GM23248 (cell line): ENCODE measurements at places on chromosomes 12 and 14. TPM values are rescaled to one million over a fixed set of nuclear protein-coding genes. Genes with fewer than 3 reads are reported as not detected.

The KRT81 gene
- total RNA-seq = 0.11 TPM in 1 of 2 replicates, not detected in the other

- no peaks in the 10 kb centered on the region for H3K27me3 ChIP-seq
- DNase-seq = no peak
- no peaks in the 10 kb centered on the region for H3K36me3 ChIP-seq
- no peaks in the 10 kb centered on the region for H3K4me1 ChIP-seq
- no peak overlapping the region for H3K27ac ChIP-seq
Observed at GRCh38 chr12:31859232-31859977, 99.8 kb upstream of the RESF1 start.

- no peaks in the 10 kb centered on the region for H3K27me3 ChIP-seq
- no peak overlapping the region for H3K4me3 ChIP-seq
- no peak for DNase-seq
Observed at GRCh38 chr12:86681060-86681459, 424.9 kb upstream of the MGAT4C start.

GRCh38 chr12:58803908-58804307 is 116.4 kb downstream of the LRIG3 start:
- peak; percentile 85 for DNase-seq
- H3K27me3 ChIP-seq = no peaks in the 10 kb centered on the region
- H3K27ac ChIP-seq = peak overlapping the region; percentile 5; the same call in 1 of the 2 replicates
- no peaks in the 10 kb centered on the region for H3K36me3 ChIP-seq
- H3K4me3 ChIP-seq = no peak overlapping the region
- H3K4me1 ChIP-seq = peaks cover 12% of the 10 kb centered on the region; the same call in 1 of the 2 replicates

DNA sequence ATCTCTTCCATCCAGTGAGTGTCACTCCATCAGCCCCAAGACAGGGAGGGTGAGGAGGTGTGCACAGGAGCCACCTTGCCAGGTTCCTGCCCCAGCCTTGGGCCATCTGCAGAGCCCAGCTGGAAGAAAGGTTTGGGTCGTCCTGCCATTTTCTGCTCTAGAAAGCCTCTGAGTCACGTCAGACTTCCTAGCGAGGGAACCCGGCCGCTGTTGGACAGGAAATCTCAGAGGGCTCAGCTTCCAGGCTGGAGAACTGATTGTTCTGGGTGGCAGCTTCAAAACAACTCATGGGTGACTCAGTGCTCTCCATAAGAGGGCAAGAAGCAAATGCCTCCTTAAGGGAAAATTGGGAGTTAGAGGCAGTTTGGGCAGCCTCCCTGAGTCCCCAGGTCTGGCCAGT is 16.6 kb downstream of the HIP1R start:
- H3K27ac ChIP-seq = peak overlapping the region; percentile 60
- H3K4me3 ChIP-seq = 0 out of 2 replicates have a peak overlapping the region, but pooled peaks have one; percentile 31
- no peaks in the 10 kb centered on the region for H3K27me3 ChIP-seq
- peaks cover 15% of the 10 kb centered on the region for H3K4me1 ChIP-seq

DNA sequence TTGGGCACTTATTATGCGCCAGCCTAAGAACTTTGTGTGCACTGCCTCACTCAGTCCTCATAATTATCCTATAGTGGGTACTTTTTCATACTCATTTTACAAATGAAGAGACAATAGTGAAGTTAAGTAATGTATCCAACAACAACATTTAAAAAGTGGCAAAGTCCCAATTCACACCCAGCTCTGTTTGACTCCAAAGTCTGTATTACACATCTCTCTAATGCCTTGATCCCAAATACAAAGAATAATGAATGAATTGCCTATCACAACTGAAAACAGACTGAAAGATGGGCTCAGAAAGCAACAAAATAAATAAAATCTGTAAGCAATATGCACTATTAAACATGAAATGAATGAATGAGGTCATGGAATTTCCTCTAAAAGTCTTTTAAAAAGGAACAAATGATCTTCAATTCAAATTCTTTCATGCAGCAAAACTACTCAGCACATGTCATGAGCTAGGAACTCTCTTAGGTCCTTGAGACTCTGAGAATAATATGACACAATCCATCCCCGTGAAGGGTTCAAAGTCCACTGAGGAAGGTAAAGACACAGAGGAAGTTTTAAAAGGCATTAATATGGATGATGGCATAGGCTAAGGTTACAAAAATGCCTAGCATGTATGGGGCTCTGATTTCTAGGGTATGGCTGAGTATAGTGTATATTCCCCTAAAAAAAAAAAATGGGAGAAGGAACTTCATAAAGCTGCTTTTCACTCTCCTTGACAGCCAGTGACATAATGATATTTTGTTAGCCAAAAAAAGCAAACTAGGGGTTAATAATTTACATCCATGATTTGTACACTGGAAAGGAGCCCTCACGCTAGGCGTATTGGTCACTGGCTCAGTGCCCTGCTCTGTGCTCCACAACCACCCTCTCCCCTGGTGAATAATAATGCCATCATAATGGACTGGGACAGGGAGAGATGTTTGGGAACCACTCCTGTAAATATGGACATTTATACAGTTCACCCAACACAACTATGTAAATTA is 103.4 kb downstream of the SLC2A13 start:
- H3K27ac ChIP-seq = no peak overlapping the region
- no peaks in the 10 kb centered on the region for H3K4me1 ChIP-seq
- DNase-seq = peak; percentile 29

- H3K4me1 ChIP-seq = no peaks in the 10 kb centered on the region
- no peak overlapping the region for H3K27ac ChIP-seq
- no peaks in the 10 kb centered on the region for H3K36me3 ChIP-seq
Observed at GRCh38 chr12:92185052-92185451, 39.4 kb upstream of the BTG1 start.

GRCh38 chr12:31533470-31533869 is 57.5 kb downstream of the DENND5B start:
- H3K36me3 ChIP-seq = no peaks in the 10 kb centered on the region
- H3K4me3 ChIP-seq = no peak overlapping the region
- H3K27ac ChIP-seq = no peak overlapping the region
- no peaks in the 10 kb centered on the region for H3K27me3 ChIP-seq

DNA sequence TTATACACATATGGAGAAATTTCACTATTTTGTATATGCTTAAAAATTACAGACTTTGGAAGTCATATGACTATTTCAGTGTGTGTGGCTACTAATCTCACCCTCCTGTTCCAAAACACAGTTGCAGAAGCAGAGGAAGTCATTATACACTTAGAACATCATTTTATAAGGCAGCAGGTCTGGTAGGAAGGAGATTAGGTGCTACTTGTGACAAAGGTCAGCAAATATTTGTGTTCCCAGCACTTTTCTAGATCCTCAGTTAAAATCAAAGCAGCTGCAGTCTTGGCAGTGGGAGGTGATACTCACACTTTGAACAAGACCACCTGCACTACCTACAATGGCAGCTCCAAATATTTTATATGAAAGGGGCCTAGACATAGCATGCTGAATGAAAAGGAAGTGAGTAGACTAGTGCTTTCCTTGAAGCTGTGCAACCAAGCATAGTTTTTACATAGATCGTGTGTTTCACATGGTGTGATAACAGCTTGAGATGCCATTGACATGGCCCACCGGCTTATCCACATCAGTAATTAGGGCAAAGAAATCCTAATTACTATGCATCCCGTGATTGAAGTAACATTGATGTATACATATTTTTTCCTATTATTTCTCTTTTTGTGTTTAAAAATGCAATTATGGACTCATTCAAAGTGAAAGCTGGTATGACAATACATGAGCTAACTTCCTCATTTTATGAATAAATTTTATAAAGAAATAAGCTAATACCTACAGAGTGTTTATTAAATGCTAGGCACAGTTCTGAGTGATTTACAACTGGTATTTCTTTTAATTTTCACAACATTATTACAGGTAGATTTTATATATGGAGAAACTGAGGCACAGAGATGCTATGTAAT is 5.3 kb downstream of the GYS2 start:
- no peak for DNase-seq
- no peaks in the 10 kb centered on the region for H3K36me3 ChIP-seq
- H3K4me3 ChIP-seq = no peak overlapping the region
- H3K27me3 ChIP-seq = no peaks in the 10 kb centered on the region
- no peaks in the 10 kb centered on the region for H3K4me1 ChIP-seq

The SPX gene
- 0.63 and 1.2 TPM in 2 replicates for total RNA-seq

DNA sequence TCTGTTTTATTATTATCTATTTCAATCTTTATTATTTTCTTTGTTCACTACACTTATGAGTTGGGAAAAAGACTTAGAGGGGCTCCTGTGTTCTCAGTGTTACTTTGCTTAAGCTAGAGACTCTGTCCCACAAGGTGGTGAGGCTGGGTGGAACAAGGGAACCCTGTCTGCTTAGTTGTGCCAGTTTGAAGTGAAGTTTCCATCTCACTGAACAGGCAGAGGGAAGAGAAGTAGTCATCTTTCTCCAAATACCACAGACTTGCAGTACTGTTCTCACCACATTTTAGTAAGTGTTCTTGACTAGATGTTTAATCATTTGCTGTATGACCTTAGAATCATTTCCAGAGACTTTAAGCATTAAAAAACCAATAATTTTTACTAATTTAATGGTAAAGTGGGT is 195.7 kb upstream of the NEDD1 start:
- H3K27ac ChIP-seq = no peak overlapping the region
- no peaks in the 10 kb centered on the region for H3K36me3 ChIP-seq
- DNase-seq = no peak
- no peaks in the 10 kb centered on the region for H3K27me3 ChIP-seq

DNA sequence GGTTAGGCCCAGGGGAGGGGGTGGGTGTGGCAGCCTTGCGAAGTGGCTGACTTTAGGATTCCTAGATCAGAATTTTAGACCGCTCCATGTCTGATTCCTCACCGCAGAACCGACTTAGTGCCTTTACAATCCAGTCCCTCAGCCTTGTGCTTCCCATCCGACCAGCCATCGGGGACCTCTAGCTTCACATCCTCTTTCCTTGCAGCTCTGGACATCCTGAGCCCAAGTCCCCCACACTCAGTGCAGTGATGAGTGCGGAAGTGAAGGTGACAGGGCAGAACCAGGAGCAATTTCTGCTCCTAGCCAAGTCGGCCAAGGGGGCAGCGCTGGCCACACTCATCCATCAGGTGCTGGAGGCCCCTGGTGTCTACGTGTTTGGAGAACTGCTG is 557 bp downstream of the COPS7A start:
- H3K27me3 ChIP-seq = no peaks in the 10 kb centered on the region
- peak overlapping the region; percentile 82 for H3K27ac ChIP-seq
- peaks cover 9% of the 10 kb centered on the region; the same call in 1 of the 2 replicates for H3K36me3 ChIP-seq

DNA sequence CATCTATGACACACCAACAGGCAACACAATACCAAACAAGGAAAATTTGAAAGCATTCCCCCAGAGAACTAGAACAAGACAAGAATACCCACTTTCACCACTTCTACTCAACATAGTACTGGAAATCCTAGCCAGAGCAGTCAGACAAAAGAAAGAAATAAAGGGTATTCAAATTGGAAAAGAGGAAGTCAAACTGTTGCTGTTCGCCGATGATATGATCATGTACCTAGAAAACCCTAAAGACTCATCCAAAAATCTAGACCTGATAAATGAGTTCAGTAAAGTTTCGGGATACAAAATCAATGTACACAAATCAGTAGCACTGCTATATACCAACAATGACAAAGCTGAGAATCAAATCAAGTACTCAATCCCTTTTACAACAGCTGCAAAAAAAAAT is 8.1 kb upstream of the ATL1 start:
- H3K27ac ChIP-seq = no peak overlapping the region
- DNase-seq = no peak
- H3K4me3 ChIP-seq = no peak overlapping the region
- no peaks in the 10 kb centered on the region for H3K4me1 ChIP-seq
- no peaks in the 10 kb centered on the region for H3K36me3 ChIP-seq
- no peaks in the 10 kb centered on the region; the same call in 1 of the 2 replicates for H3K27me3 ChIP-seq

The CELA1 gene
- total RNA-seq = not detected in 2 replicates

- 0 out of 2 replicates have a peak, but pooled peaks cover 5% of the 10 kb centered on the region for H3K36me3 ChIP-seq
- H3K4me3 ChIP-seq = no peak overlapping the region
- no peaks in the 10 kb centered on the region for H3K27me3 ChIP-seq
- no peak overlapping the region for H3K27ac ChIP-seq
Observed at GRCh38 chr14:59374048-59374447, 91.1 kb downstream of the GPR135 start.

The TBX5 gene
- total RNA-seq = 23.9 and 30.0 TPM in 2 replicates

The FOXA1 gene
- not detected in 2 replicates for total RNA-seq

GRCh38 chr12:89288959-89289358 is 63.3 kb downstream of the DUSP6 start:
- H3K4me1 ChIP-seq = no peaks in the 10 kb centered on the region
- no peaks in the 10 kb centered on the region for H3K36me3 ChIP-seq
- no peak overlapping the region for H3K4me3 ChIP-seq
- peak; percentile 13 for DNase-seq
- no peak overlapping the region for H3K27ac ChIP-seq

DNA sequence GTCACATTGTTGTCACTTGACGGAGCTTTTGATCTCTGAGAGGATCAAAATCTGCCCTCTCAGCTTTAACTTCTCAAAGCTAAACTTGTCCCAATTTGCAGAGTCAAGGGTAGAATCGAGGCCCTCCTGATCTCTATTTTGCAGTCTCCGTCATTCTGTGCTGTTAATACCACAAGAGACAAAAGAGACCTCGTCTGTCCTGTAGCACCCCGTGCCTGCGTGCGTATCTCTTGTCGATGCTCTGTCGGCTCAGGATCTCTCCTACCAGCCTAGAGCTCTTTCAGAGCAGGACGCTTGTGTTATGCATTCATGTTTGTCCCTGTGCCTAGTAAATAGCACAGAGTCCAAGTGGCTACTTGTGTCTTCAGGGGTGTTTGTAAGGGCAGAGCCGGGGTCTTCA is 5.1 kb downstream of the EVL start:
- H3K4me3 ChIP-seq = no peak overlapping the region
- H3K4me1 ChIP-seq = peaks cover 6% of the 10 kb centered on the region; the same call in 1 of the 2 replicates
- H3K36me3 ChIP-seq = no peaks in the 10 kb centered on the region
- no peak for DNase-seq

DNA sequence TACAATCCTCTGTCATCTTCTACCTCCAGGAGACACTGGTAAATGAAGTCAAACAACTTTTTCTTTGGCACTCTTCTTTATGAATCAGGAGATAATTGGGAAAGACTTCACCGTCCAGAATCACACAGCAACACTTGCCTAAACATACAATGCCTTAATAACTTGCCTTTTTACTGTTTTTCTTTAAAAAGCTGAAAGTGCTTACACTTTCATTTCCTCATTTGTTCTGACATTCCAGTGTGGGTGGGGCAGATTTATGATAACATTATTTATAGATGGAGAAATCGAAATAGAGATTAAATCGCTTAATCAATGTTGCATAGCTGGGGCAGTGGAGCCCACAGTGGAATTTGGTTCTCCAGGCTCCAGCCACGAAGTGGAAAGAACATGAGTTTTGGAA is 2.8 kb upstream of the FRS2 start:
- no peak overlapping the region; the same call in 1 of the 2 replicates for H3K27ac ChIP-seq
- H3K4me1 ChIP-seq = peaks cover 37% of the 10 kb centered on the region
- peak; percentile 45 for DNase-seq
- H3K4me3 ChIP-seq = no peak overlapping the region

- peak; percentile 96 for DNase-seq
- H3K4me1 ChIP-seq = peaks cover 21% of the 10 kb centered on the region
- H3K27ac ChIP-seq = peak overlapping the region; percentile 84
- no peaks in the 10 kb centered on the region for H3K36me3 ChIP-seq
Observed at GRCh38 chr12:95608252-95609033, 57.2 kb upstream of the USP44 start.

GRCh38 chr14:75494896-75495295 is 27.4 kb upstream of the BATF start:
- no peaks in the 10 kb centered on the region for H3K27me3 ChIP-seq
- no peaks in the 10 kb centered on the region for H3K36me3 ChIP-seq
- peak; percentile 31 for DNase-seq
- H3K4me1 ChIP-seq = no peaks in the 10 kb centered on the region
- H3K27ac ChIP-seq = no peak overlapping the region
- no peak overlapping the region for H3K4me3 ChIP-seq

The ARHGDIB gene
- 8.3 and 8.5 TPM in 2 replicates for total RNA-seq
